ENCODE measurements at places on chromosomes 1 and 21.

DNA sequence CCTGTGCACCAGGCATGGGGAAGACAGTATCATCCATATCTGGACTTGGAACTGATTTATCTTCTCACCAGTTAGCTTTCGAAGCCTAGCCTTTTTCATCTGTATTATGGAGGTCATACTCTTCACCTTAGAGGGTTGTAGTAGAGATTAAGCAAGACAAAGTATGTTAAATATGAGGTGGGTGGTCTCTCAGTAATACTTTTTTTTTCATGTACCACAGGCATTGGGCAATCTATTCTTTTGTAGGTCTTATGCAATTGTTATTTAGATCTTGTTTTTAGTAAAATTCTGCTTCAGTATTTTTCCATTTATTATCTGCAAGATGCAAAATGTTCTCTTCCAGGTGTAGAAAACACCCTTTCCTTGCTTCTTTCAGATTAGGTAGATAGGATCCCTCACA lies 35.2 kb upstream of the OR2B11 start:
- DNase-seq: no peak

DNA sequence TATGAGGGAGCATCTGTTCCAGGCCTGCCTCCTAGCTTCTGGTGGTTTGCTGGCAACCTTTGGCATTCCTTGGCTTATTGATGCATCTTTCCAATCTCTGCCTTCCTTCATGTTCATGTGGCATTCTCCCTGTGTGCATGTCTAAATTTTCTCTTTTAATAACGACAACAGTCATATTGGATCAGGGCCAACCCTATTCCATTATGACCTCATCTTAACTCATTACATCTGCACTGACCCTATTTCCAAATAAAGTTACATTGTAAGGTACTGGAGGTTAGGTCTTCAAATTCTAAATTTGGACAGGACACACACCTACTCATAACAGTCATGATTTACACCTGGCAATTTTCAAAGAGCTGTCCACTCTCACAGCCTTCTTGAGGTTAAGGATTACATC lies 117.2 kb upstream of the FGGY start:
- no peak for DNase-seq

DNA sequence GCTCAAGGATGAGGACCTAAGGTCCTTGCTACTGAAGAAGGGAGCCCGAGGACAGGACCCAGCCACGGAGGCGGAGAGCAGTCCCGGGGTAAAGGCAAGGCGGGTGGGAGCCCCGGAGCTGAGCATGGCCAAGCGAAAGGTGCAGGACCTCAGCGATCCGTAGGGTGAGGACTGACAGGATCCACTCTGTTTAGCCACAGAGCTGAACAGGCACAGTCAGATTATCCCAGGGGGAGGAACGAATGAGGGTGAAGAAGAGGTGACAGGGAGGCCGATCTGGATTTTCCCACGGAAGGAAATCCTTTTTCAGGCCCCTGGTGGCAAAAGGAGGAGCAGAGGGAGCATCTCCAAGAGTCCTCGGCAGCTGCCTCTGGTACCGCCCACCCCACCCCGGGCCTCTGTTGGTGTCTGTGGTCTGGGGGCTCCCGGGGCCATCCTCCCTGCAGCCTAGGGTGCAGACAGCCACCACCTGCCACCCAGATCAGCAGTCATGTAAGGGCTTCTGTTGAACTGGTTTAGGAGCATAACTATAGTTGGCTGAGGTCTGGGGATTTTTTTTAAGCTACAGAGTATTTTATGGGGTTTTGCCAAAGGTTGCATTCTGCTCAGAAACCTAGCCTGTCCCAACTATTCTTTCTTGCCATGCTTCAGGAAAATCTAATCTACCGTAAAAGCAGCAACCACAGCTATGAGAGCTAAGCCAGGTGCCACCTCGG lies 32.3 kb upstream of the LBR start:
- no peak for DNase-seq

- no peak for DNase-seq
These were observed 9.3 kb downstream of the TTC3 start for GRCh38 chr21:37082375-37082774.

DNA sequence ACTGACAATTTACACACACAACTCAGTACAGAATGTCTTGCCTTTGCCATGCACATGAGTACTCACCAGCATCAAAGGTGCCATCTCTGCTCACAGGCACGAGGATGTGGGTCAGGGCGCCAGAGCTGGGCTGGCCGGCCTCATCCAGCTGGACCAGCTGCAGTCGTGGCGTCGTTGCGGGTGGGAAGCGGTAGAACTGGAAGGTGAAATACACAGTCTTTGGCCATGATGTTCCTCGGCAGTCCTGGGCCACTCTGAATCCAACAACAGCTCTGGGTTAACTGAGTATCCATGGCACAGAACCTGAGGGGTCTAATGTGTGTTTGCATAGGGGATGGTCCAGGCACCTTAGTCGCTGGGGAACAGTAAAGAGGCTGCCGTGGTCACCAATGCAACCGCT lies 87.7 kb downstream of the NPHP4 start:
- DNase-seq: no peak

Measured in CD4-positive, alpha-beta memory T cell (primary cell).